ENCODE measurements at places on chromosomes 7 and 10. TPM values are rescaled to one million over a fixed set of nuclear protein-coding genes. Genes with fewer than 3 reads are reported as not detected.

INSYN2A gene
- total RNA-seq, result not detected

RHBDD2 gene
- total RNA-seq, result 21.5 TPM

ANKRD30A gene
- total RNA-seq, result not detected

EGFR gene
- total RNA-seq, result not detected

GRCh38 chr10:14185316-14186045 lies 145.2 kb downstream of the FRMD4A start:
- peak overlapping the region; percentile 96 for H3K27ac ChIP-seq
- H3K27me3 ChIP-seq, result peaks cover 27% of the 10 kb centered on the region
- H3K4me1 ChIP-seq, result peaks cover 29% of the 10 kb centered on the region
- peak overlapping the region; percentile 61 for H3K4me3 ChIP-seq
- peak; percentile 73 for DNase-seq

GRCh38 chr10:44660271-44660670 lies 250.9 kb upstream of the TMEM72 start:
- no peaks in the 10 kb centered on the region for H3K4me1 ChIP-seq
- DNase-seq, result no peak
- H3K36me3 ChIP-seq, result no peaks in the 10 kb centered on the region
- peaks cover 2% of the 10 kb centered on the region for H3K27me3 ChIP-seq

DNA sequence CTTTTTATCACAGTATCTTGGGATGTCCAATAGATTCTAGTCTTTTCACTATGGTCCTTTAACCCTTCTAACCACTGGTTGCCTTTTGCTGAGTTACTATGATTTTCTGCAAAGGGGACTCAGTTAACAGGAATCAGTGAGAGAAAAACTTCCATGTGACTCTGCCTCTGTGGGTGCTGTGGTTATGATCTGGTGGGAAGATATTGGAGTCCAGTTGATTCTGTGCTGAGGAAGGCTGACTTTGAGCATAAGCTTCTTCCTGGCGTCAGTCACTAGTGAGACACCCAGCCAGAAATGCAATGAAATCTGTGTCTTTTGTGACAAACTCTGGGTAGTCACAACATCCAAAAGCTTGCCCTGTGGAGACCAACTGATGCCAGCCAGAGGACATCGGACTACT lies 648.0 kb downstream of the SUGCT start:
- no peak overlapping the region for H3K27ac ChIP-seq
- H3K27me3 ChIP-seq, result no peaks in the 10 kb centered on the region
- H3K4me3 ChIP-seq, result no peak overlapping the region
- H3K4me1 ChIP-seq, result no peaks in the 10 kb centered on the region
- DNase-seq, result no peak

DNA sequence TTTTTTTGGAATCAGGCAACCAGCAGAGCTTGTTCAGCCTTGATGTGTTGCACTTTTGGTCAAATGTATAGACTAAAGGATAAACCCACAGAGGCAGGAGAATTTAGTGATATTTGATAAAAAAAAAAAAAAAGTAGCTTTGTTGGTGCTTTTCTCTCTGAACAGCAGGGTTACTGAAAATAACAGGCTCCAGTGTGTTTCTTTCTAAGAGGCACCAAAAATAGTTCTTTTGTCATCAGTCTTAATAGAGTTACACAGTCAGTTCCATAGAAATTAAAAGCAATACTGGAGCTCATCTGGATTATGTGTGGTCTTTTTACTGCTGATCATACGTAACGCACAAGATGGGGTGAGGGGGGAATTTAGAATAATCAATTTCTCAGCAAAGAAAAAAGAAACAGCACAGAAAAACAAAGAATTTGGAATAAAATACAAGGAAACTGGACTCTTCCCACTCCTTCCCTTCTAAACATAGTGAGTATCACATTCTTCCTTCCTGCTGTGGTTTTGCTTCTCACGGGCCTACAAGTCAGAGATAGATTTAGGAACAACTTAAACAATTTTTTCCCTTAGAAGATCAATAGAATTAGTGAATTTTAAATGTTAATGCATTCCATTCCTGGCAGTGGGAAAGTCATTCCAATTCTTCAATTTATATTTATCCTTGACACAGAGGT lies 178.8 kb upstream of the AKR1E2 start:
- no peak overlapping the region for H3K27ac ChIP-seq
- DNase-seq, result no peak
- H3K4me3 ChIP-seq, result no peak overlapping the region
- no peaks in the 10 kb centered on the region for H3K36me3 ChIP-seq
- peaks cover 30% of the 10 kb centered on the region for H3K4me1 ChIP-seq

- H3K4me1 ChIP-seq, result no peaks in the 10 kb centered on the region
- H3K27ac ChIP-seq, result no peak overlapping the region
- H3K36me3 ChIP-seq, result no peaks in the 10 kb centered on the region
- peaks cover 13% of the 10 kb centered on the region for H3K27me3 ChIP-seq
Measured at GRCh38 chr7:45580053-45580872, 6.1 kb downstream of the ADCY1 start.

GRCh38 chr7:81846398-81846797 lies 76.6 kb upstream of the HGF start:
- H3K4me1 ChIP-seq, result no peaks in the 10 kb centered on the region
- DNase-seq, result no peak
- no peak overlapping the region for H3K4me3 ChIP-seq

DNA sequence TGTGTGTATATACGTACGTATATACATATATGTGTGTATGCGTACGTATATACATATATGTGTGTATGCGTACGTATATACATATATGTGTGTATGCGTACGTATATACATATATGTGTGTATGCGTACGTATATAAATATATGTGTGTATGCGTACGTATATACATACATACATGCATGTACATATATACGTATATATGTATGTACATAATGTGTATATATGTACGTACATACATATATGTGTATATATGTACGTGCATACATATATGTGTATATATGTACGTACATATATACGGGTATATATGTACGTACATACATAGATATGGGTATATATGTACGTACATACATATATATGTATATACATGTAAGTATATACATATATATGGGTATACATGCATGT lies 332.1 kb downstream of the CRPPA start:
- H3K27me3 ChIP-seq, result no peaks in the 10 kb centered on the region
- H3K4me3 ChIP-seq, result no peak overlapping the region
- no peak overlapping the region for H3K27ac ChIP-seq
- H3K36me3 ChIP-seq, result no peaks in the 10 kb centered on the region
- no peak for DNase-seq
- H3K4me1 ChIP-seq, result no peaks in the 10 kb centered on the region

DNA sequence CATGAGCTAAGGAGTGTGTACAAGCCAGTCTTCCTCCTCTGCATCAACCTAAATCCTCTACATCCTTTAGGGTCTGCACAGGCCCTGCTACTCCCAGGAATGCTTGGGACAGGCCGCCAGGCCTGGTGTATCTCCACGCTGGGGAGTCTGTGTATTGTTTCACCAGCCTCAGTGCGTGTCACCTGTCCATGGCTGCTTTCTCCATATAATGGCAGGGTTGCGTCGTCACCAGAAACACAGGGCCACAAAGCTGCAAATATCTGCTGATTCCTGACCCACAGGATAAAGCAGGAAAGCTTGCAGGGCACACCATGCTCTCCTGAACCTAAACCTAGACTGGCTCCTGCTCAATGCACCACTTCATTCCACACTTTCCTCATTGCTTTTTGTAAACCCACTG lies 45.6 kb downstream of the COBL start:
- no peaks in the 10 kb centered on the region for H3K27me3 ChIP-seq
- H3K27ac ChIP-seq, result no peak overlapping the region
- H3K4me3 ChIP-seq, result no peak overlapping the region
- no peaks in the 10 kb centered on the region for H3K4me1 ChIP-seq

- no peaks in the 10 kb centered on the region for H3K36me3 ChIP-seq
- peaks cover 8% of the 10 kb centered on the region for H3K27me3 ChIP-seq
- no peak for DNase-seq
- peaks cover 10% of the 10 kb centered on the region for H3K4me1 ChIP-seq
- H3K27ac ChIP-seq, result no peak overlapping the region
- H3K4me3 ChIP-seq, result no peak overlapping the region
Measured at GRCh38 chr7:93030605-93031225, 87.1 kb downstream of the SAMD9 start.

- H3K27me3 ChIP-seq, result no peaks in the 10 kb centered on the region
- no peaks in the 10 kb centered on the region for H3K36me3 ChIP-seq
- H3K27ac ChIP-seq, result no peak overlapping the region
- no peaks in the 10 kb centered on the region for H3K4me1 ChIP-seq
- DNase-seq, result no peak
- H3K4me3 ChIP-seq, result no peak overlapping the region
Measured at GRCh38 chr7:34438436-34438835, 219.6 kb upstream of the NPSR1 start.

GRCh38 chr10:84659027-84659426 lies 330.6 kb downstream of the CCSER2 start:
- no peaks in the 10 kb centered on the region for H3K4me1 ChIP-seq
- no peak overlapping the region for H3K4me3 ChIP-seq
- H3K36me3 ChIP-seq, result no peaks in the 10 kb centered on the region

DNA sequence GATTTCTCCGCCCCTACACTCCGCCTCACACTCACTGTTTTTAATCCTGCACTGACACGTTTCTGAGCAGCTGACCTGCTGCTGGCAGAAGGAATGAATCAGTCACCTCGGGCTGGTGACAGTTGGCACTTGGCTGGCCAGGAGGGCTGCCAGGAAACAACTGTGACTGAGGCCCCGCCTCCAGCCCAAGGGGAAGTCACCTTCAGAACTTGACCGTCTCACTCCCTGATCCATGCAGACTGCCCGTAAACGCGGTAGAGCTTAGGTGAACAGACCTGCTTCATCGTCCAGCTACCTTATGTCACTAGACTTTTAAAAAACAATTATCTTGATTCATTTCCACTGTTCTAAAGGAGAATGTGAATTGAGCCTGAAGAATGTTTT lies 107.5 kb downstream of the DOCK1 start:
- no peaks in the 10 kb centered on the region for H3K4me1 ChIP-seq
- no peak for DNase-seq
- H3K36me3 ChIP-seq, result no peaks in the 10 kb centered on the region
- no peak overlapping the region for H3K4me3 ChIP-seq

DNA sequence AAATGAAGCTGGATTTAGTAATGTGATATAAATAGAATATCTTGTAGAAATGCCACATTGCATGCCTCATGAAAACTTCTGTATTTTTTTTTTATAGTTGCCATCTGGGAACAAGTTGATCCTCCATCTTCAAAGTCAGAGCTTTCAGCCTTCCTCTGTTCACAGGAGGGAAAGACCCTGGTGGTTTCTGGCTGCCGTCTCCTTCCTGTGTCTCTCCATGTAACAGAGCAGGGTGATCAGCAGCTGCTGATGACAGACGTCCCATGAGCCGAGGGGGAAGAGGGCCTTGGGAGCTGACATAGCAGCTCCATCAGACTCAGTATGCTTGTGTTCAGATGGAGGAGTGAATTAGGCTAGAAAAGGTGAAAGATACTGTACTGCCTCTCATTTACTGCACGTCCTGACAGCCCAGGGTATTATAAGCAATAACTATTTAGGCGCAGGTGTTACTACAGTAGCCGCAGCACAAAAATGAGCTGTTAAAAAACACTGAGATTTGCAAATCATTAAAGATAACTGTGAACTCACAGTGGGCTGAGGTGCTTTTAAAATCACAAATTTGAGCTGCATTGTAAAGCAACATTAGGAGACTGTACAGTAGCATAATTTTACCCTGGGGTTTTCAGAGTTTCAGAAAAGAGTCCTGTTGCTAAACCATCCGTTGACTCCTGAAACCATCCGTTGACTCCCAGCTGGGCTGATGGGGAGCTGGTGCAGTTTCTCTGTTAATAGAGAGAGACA lies 103.3 kb downstream of the CFAP58 start:
- no peak overlapping the region for H3K27ac ChIP-seq
- peaks cover 23% of the 10 kb centered on the region for H3K27me3 ChIP-seq
- H3K4me3 ChIP-seq, result no peak overlapping the region
- peaks cover 3% of the 10 kb centered on the region for H3K4me1 ChIP-seq
- DNase-seq, result peak; percentile 40

DNA sequence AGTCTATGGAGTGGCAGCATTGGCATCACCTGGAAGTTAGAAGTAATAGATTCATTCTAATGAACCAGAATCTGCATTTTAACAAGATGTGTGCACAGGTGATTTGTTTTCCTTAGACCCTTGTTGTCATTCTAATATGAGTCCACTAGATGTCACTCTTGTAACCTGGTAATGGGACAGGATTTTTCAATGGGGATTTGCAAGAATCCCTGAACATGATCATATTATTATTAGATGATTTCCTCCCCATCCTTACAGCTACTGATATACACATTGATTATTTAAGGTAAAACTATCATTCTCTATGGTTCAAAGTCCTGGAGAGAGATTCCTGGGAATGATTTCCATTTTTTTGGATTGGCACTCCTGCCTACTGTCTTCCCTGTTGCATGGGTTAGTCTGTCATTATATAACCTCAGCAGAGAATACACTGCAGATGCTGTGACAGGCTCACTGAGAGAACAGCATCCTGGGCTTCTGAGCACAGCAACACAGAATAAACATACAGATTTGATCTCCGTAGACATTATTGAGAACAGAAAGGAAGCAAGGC lies 194.9 kb downstream of the SUGCT start:
- H3K4me3 ChIP-seq, result no peak overlapping the region
- no peaks in the 10 kb centered on the region for H3K27me3 ChIP-seq
- H3K27ac ChIP-seq, result no peak overlapping the region
- no peaks in the 10 kb centered on the region for H3K4me1 ChIP-seq
- no peak for DNase-seq
- no peaks in the 10 kb centered on the region for H3K36me3 ChIP-seq
